ENCODE measurements at places on chromosomes 2 and 18. TPM values are rescaled to one million over a fixed set of nuclear protein-coding genes. Genes with fewer than 3 reads are reported as not detected.

DNA sequence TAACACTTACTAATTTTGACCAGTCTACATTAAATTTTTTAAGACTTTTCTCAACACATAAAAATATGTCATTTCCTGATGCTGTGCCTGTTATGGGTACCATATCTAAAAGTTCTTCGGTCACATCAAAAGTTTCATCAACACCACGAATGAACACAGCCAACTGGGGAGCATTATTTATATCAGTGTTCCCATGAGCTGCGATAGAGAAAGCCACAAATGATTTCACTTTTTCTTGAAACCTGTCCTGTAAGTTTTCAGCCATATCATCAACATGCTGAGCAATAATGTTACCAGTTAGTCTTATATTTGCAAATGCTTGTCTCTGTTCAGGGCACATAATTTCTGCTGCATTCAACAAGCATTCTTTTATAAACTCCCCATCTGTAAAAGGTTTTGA, 30.4 kb upstream of the NCL start:
- no peak for DNase-seq

DNA sequence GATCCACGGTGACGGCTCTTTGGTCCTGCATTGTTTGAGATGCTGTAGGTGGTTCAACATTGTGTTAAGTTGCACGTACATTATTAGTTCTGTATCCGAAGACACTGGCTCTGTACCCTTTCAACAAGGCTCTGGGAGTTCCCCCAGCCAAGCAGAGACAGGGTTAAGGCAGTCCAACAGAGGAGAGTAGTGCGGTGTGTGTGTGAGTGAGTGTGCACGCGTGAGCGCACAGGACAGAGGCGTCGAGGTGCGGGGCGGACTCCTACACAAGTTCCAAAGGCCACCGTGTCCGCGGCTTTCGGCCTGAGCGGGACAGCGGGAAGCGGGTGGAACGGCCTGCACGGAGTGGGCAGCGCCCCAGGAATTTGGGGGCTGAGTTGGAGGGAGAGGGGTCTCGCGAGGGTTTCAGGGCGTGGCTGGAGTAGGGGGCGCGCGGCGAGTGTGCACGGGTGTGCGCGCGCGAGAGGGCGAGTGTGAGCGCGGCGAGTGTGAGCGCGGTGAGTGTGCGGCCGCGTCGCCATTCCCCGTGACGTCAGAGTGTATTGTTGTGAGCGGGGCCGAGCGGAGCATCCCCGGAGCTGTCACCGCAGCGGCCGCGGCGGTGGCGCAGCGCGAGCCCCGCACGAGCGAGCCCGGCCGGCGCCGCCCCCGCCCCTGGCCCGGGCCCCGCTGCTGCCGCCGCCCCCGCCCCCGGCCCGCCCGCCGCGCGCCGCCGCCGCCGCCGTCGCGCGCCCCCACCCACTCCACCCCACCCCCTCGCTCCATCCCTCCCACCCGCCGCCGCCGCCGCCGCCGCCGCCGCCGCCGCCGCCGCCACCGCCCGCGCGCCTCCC, at the start of gene ASXL3:
TSS of gene ASXL3 (plus strand) at position 535 of the 833 bp plus-strand sequence. CDS start 413 bp downstream, outside the sequence.
- DNase-seq, result no peak

- no peak for DNase-seq
These were observed 540 bp downstream of the ATP9B start for GRCh38 chr18:79069717-79070151.

The FOSL2 gene
- polyA plus RNA-seq, result 52.5 TPM

DNA sequence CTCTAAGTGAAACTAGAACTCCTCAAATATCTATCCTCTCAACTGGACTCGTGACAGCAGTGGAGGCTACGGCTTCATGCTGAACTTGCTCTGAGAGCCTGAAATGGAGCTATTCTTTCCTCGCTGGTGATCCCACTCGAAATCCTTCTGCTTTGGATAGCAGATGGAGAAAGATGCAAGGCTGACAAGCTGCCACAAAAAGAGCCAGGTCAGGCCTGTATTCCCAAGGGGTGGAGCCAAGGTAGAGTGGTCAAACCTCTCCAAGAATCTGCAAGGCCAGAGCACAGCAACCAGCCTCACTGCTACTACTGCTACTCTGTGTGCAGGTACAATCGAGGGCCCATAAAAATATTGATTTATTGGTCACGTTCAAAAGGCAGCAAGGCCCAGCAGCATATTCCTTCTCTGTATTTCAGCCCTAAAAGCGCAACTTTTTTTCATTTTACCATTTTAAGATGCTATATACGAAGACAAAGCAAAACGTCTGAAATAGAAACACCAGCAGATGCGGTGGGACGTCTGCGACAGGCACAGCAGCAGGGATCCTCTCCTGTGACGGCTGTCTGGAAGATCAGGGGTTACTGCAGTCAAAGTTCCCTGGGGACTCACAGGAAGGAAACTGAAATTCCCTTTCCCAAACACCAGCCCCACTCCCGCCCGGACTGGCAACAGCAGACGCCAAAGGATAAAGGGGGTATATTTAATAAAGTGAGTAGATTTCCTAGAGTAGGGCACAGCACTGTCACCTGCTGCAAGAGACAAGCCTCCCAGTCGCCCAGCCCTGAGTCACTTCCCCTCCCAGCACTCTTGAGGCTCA, 2.4 kb downstream of the SPRED2 start:
- no peak for DNase-seq

DNA sequence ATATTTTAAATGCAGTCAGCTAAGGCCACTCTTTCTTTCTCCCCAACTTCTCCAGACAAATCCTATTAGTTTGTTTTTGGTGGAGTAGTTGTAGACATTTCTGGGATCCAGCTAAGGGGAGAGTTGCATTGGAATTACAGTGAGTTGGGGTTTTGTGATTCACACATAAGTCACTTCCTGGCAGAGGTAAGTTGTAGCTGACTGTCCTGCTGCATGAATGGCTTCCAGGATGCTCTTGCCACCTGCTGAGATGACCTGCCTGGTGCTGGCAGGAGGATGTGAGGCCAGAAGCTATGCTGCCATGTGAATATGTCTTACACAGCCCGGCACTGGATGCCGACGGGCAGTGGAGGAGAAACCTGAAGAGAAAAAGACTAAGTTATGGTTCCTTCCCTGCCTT, 243.7 kb downstream of the TDRD15 start:
- no peak for DNase-seq

The LINC00305 gene
- polyA plus RNA-seq, result not detected

- no peak for DNase-seq
These were observed 110.7 kb downstream of the MDH1 start for GRCh38 chr2:63699549-63699839.

DNA sequence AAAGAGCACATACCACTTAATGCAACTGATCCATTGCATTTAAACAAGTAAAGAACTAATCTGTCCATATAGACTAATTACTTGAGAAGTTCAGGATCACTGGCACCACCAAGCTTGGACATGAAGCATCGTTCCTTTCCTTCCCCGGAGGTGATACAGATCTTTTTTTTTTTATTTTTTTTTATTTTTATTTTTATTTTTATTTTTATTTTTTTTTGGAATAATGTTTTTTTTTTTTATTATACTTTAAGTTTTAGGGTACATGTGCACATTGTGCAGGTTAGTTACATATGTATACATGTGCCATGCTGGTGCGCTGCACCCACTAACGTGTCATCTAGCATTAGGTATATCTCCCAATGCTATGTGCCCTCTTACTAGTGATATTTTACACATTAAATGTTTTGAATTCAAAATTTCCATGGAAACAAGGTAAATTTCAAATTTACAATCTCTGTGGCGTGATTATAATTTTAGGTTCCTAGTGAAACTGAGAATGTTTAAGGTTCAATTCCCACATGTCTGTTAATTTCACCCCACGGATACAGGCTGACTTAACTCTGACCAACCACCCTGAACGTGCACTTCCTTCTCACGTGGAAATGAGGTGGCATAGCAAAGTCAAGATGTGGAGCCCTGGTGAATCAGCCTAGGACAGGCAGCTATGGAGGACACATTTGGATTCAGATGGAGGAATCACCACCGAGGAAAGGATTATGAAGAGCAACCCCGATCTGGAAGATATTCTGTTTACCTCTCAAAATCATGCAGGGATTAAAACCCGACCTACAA, 101.6 kb upstream of the THOC1 start:
- DNase-seq, result no peak

DNA sequence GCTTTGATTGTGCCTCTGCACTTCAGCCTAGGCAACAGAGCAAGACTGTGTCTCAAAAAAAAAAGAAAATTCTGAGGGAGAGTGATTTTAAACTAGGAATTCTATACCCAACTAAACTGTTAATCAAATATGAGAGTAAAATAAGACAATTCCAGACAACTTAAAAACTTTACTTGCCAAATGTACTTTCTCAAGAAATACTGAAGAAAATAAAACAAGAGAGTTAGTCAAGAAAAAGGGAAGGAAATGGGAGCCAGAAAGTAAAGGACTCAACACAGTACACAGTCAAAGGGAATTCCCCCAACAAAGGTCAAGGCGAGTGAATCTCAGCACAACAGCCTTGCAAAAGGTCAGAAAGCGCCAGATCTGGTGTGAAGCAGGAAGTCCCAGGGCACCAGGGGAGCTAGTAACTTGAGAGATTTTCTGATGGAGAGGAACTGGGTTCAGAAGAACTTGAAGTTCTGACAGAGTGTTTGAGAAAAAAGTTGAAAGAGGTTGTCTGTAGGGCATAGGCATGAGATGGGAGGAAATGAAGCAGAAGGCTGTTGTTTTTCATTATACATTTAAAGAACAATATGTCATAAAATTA, 22.6 kb upstream of the TBC1D8 start:
- no peak for DNase-seq

- DNase-seq, result no peak
These were observed 98.3 kb upstream of the OTOS start for GRCh38 chr2:240238786-240239185.

GRCh38 chr18:54672846-54673475, 81.9 kb downstream of the DYNAP start:
- DNase-seq, result no peak

DNA sequence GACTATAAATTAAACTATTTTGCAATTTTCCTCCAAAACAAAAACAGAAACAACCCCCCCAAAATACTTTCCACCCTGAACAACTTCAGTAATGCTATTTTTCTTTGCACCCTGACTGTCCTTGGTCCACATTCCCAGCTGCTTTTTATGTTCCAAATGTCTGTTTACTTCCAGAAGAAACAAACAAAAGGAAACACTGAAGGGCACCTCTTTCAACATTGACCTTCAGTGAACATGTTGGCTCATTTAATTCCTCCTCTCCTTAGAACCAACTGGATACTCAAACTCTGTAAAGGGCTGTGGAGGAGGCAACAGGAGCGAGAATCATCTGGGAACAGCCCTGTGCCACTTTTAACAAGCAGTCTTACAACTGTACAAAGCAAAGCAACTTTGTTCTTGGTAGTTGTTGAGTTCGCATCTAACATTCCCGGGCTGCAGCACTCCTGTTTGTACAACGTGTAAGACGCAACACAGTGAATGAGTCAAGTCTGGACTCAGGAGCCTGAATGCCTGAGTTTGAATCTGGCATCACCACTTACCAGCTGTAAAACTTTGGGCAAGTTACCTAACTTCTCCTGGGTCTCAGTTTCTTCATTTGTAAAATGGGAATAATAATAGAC, 111.4 kb upstream of the GATA6 start:
- DNase-seq, result no peak

Measured in BJ (cell line).